H54 (cell line): ENCODE measurements at places on chromosomes 16 and 17.

- no peak for DNase-seq
Observed at GRCh38 chr17:27491713-27492190, 35.5 kb downstream of the KSR1 start.

GRCh38 chr17:20084621-20085282 is 75.6 kb downstream of the SPECC1 start:
- no peak for DNase-seq

GRCh38 chr17:70011750-70012149 is 63.3 kb upstream of the KCNJ16 start:
- DNase-seq, result no peak

- DNase-seq, result no peak
Observed at GRCh38 chr16:57609541-57610401, 18.7 kb upstream of the ADGRG1 start.

DNA sequence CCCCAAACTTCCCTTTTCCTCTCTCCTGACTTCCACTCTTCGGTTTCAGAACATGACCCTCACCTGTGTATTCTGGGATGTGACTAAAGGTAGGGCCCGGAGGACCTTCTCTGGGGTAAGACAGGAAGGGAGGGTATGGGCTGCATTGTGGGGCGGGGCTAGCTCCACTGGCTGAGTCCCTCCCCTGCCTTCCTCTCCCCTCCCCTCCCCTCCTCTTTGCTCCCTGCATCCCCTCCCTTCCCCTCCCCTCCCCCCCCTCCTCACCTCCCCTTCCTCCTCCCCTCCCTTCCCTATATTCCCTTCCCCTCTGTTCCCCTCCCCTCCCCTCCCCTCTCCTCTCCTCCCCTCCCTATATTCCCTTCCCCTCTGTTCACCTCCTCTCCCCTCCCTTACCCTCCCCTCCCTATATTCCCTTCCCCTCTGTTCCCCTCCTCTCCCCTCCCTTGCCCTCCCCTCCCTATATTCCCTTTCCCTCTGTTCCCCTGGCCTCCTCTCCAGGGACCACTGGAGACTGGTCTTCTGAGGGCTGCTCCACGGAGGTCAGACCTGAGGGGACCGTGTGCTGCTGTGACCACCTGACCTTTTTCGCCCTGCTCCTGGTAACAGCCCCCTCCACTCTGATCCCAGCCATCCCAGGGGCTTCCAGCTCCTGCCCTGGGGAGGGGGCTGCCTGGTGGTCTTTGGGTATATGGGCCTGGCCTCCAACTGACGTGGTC is 11.8 kb downstream of the ADGRG3 start:
- DNase-seq, result no peak

DNA sequence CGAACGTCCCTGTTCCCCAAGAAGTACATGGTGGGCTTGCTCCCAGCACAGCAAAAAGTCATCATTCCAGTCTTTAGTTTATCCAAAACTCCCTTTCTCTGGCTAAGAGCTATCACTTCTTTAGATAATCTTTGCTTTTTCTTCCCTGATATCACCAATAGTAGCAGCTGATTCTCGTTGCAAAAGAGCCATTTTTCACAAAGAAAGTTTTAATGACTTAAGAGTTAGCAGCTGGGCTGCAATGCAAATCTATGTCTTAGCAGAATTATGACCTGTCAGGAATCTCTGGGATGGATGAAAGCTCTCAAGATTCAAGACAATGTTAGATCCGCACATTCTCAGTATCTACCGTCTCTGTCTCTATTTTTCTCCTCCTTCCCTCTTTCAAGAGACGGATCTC is 53.8 kb downstream of the NXN start:
- no peak for DNase-seq

DNA sequence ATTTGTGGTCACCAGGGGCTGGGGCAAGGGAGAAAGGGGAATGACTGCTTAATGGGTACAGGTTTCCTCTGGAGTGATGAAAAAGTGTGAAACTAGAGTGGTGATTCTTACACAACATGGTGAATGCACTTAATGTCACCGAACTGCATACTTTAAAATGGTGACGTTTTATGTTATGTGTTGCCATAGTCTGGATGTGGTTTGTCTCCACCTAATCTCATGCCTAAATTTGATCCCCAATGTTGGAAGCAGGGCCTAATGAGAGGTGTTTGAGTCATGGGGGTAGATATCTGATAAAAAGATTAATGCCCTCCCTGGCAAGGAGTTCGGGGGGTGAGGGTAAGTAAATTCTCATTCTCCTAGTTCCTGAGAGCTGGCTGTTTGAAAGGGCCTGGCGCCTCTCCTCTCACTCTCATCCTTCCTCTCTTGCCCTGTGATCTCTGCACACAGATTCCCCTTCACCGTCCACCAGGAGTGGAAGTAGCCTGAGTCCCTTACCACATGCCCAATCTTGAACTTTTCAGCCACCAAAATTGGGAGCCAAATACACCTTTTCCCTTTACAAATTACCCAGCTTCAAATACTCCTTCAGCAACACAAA is 15.3 kb downstream of the XPO6 start:
- DNase-seq, result no peak

GRCh38 chr16:75217389-75217851 is 1.4 kb upstream of the CTRB1 start:
- DNase-seq, result no peak

- DNase-seq, result no peak
Observed at GRCh38 chr16:66578651-66579531, at the start of gene CMTM2. CMTM2 (plus strand) TSS chr16:66579463; CDS start chr16:66579608, 145 bp downstream.

DNA sequence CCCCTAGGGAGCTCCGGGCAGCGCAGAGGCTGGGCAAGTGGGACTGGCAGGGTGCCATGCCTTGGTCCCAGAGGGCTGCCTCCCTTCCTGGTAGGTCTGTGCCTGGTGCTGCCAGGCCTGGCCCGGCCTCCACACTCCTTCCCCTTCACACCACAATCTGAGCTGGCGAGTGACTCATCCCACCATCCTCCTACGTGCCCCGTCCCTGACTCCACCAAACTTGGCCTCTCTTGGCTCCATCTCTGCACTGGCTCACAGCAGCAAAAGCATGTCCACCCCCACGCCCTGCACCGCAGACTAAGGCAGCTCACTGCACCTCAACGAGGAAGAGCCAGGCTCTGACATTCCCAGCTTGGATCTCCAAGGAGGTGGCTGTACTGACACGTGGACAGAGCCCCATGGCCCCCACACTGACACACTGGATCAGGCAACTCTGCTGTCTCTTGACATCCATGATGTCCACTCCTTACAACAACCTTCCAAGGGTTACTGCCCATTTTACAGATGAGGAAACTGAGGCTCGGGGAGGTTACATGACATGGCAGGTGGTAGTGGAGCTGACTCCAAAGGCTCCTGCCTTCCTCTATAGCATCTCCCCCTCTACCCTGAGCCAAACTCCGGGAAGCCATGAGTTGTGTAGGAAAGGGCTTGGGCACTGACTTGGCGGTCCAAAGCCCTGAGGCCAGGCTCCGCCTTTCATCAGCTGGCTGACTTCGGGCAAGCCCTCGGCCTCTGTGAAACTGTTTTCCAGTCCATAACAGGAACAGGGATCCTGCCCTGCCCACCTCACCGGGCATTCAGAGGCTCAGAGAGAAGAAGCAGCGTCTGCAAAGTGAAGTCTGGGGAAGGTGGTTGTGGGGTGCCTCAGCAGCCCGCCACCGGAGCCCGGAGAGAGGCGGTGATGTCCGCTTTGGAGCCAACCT is 20.1 kb upstream of the KRT19 start:
- peak; percentile 93 for DNase-seq

GRCh38 chr16:84095466-84095865 is 21.3 kb downstream of the MBTPS1 start:
- DNase-seq, result no peak

DNA sequence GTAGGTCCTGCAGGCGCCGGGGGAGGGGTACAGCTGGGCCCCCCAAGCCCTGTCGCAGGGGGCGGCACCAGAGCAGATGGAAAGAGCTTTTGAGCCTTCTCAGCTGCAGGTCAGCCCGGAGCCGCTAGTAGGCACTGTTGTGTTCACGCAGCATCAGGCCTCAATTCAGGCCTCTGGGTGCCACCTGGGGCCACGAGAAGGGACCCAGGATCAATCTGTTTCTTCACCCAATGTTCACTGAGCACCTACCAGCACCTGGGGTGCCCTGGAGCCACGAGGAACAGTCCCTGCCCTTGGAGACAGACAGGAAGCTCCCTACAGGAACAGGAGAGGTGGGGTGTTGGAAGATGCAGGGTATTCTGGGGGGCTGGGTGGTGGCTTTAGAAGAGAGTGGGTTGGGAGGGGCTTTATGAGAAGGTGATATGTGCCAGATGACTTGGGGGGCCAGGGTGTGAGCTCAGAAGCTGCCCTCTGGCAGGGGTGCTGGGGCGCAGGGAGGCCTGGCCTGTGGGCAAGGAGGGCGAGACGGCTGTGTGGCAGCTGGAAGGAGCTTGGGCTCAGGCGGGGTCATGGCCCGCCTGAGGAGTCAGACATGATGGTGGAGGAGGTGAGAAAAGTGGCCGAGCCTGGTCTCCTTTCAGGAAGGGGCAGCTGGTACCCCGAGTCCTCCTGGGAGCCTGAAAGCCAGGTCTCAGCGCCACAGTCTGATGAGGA is 121.9 kb upstream of the GSE1 start:
- DNase-seq, result no peak

- DNase-seq, result no peak
Observed at GRCh38 chr16:71288570-71288889, 672 bp downstream of the CMTR2 start.

GRCh38 chr17:57331423-57331822 is 75.1 kb downstream of the MSI2 start:
- DNase-seq, result no peak

GRCh38 chr17:70049801-70050591 is 25.0 kb upstream of the KCNJ16 start:
- DNase-seq, result no peak

DNA sequence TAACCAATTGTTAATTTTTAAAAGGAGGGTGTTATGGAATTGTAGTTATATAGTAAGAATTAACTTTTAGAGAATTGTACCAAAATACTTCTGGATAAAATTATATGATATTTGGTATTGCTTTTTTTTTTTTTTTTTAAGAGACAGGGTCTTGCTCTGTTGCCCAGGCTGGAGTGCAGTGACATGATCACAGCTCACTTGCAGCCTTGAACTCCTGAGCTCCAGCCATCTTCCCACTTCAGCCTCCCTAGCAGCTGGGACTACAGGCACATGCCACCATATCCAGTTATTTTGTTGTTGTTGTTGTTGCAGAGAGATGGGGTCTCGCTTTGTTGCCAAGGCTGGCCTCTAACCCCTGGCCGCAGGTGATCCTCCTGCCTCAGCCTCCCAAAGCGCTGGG is 8.5 kb downstream of the ARSG start:
- no peak for DNase-seq

GRCh38 chr16:89693931-89694783 is 7.3 kb downstream of the SPATA2L start:
- no peak for DNase-seq

GRCh38 chr17:31195305-31195704 is 100.5 kb downstream of the NF1 start:
- DNase-seq, result no peak

- no peak for DNase-seq
Observed at GRCh38 chr17:80876950-80877728, 114.5 kb upstream of the CHMP6 start.

DNA sequence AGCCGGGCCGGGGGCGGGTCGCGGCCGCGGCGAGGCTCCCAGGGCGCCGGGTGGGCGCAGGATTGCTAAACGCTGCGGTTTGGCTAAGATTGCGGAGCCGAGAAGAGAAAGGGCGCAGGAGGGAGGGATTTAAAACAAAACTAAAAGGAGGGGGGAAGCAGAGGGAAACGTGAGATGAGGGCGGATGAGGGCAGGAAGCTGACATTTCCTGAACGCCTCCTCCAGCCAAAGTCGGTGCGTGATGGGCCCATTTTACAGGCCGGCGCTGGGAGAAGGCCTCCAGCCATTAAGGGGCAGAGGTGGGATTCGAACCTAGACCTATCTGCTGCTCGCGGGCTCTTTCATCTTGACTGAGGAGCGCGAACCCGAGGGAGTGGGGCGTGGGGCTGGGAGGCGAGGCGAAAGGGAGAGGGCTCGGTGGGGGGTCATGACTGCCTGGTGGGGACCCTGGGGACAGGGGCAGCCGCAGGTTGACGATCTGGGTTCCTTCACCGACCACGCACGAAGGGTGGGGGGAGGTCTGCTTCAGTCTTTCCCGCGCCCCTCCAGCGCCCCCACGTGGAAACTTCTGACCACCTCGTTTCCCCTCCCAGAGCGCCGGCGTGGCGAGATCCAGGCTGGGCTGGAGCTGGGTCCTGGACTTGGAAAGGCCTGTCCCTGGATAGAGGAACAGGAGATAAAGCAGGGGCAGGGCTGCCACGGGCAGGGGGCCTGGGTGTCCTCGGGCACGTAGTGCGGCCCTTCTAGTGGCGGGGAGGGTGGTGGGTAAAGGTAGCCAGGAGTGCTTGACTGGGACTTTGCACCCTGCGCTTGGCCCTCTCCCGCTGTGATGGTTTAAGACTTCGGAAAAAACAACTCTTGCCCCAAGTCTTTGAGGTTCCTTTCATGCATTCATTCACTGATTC is 3.8 kb upstream of the TAC4 start:
- DNase-seq, result peak; percentile 85

GRCh38 chr16:17215306-17215705 is 255.5 kb downstream of the XYLT1 start:
- no peak for DNase-seq

- no peak for DNase-seq
Observed at GRCh38 chr16:3148256-3149192, 13.7 kb downstream of the ZNF213 start.

- DNase-seq, result no peak
Observed at GRCh38 chr17:1880851-1881630, 51.2 kb downstream of the RPA1 start.

- no peak for DNase-seq
Observed at GRCh38 chr17:47857551-47858455, 6.8 kb upstream of the SP6 start.

GRCh38 chr17:4969047-4969550 is 1.5 kb upstream of the SPAG7 start:
- DNase-seq, result no peak

GRCh38 chr17:3693829-3694231 is 2.1 kb downstream of the P2RX5 start:
- no peak for DNase-seq

GRCh38 chr17:13212860-13213259 is 195.0 kb upstream of the ELAC2 start:
- no peak for DNase-seq

DNA sequence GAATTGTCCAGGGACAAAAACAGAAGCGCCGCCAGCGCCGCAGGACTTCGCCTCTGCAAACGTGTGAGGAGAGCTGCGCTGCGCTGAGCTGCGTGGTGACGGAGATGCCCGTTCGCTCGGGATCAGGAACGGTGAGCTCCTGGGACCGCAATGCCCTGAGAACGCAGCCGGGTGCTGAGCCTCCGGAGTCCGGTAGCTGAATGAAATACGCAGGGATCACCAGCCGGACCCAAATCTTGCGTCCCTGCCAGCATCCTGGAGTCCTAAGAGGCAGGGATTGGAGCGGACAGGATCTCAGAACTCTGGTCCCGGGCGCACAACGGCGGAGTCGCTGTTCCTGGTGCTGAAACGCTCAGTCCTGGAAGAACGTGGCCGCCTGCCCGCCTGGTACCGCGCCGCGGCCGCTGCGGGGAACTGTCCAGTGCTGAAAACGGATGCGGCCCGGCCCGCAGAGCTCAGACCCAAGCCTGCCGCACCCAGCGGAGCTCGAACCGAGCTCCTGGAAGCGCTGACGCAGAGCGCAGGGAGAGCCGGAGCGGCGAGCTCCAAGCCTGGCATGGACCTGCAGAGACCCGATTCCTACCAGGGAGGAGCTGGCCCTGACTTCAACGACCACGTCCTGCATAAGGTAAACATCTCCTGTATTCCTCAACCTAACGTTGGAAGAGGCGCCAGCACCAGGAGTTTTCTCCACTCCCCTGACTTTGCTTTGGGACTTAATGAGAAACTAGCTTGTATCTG is 41.5 kb downstream of the CD300LF start:
- no peak for DNase-seq
